CD4-positive, alpha-beta T cell treated with Interleukin-17A for 1 hour (primary cell): ENCODE measurements at places on chromosomes 5 and 9.

DNA sequence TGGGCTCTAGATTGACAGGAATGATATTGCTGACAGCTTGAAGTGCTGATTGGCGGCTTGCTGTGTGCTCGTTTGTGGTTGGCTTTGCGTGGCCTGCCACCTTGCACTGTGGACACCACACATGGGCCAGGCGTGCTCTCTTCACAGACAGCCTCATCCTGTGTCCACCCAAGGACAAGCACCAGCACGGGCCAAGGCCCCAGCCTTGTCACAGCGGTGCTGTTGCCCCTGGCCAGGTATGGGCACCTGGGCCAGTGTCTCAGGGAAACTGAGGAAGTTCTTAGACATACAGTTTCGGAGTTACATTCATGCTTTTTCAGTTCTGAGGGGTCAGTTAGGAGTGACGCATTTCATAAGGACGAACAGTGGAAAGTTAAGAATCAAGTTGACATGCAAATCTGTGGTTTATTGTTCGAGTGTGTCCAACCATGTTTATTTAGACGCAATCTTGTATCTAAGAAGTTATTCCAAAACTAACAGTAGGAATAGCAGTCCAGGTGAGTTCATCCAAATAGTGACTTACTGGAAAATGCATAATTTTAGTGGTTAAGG is 125.9 kb downstream of the EHMT1 start:
- no peak for DNase-seq

- DNase-seq, result no peak
Observed at GRCh38 chr5:135615581-135616260, 36.9 kb upstream of the CXCL14 start.

- DNase-seq, result no peak
Observed at GRCh38 chr9:127493592-127494303, 42.4 kb downstream of the LRSAM1 start.

GRCh38 chr9:34252670-34253459 is 74.0 kb downstream of the UBAP1 start:
- DNase-seq, result peak; percentile 75

GRCh38 chr9:23567516-23568165 is 258.4 kb downstream of the ELAVL2 start:
- no peak for DNase-seq

DNA sequence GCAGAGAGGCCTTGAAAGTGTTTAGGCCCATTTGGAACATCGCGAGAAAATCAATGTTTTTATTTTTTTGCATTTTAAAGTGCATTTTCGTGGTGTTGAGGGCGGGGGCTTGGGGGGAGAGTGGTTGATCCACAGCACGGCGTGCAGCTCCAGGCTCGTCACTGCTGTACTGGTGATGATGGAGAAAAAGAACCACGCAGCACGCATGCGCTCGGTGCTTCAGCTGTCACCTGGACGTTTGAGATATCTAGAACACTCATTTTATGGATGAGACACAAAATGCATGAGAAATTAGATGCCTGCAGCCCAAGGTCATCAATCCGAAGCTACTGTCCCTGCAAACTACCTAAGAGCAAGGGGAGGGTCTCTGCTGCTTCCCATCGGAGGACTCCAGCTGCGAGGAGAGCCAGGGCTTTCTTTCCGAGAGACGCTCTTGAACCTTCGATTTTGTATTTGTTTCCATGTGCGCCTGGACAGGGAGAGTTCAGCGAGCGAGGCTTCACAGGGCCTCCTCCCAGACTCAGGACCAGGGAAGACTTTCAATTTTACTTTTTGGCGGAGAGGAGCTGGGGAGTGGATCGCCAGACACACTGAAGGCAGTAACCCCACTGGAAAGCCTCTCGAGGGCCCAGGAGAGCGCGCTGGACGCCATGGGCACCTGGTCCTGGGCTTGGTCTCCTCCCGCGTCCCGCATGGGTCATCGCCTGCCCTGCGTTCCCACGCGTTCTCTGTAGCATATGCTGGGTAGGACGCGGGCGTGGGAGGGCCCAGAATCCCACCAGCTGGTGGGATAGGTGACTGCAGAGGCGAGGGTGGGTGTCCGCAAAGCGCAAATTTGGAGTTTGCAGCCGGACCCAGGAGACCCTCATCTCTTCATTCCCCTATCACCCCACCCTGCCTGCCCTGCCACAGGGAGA is 2.5 kb downstream of the DMRT2 start:
- no peak for DNase-seq

- no peak for DNase-seq
Observed at GRCh38 chr5:57734296-57734695, 251.7 kb upstream of the ACTBL2 start.

GRCh38 chr5:124262470-124262869 is 484.0 kb downstream of the ZNF608 start:
- no peak for DNase-seq

- DNase-seq, result no peak
Observed at GRCh38 chr5:54309276-54309675, 1.1 kb downstream of the ARL15 start.

DNA sequence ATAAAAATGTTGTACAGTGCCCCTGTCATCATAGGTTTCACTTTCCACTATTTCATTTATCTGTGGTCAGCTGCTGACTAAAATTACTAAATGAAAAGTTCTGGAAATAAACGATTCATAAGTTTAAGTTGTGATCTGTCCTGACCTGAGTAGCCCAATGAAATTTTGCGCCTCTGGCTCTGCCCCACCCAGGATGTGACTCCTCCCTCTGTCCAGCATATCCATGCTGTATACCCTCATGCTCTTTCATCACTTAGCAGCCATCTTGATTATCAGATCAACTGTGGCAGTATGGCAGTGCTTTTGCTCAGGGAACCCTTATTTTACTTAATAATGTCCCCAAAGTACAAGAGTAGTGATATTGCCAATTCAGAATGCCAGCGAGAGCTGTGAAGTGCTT is 97.3 kb downstream of the STARD4 start:
- no peak for DNase-seq

DNA sequence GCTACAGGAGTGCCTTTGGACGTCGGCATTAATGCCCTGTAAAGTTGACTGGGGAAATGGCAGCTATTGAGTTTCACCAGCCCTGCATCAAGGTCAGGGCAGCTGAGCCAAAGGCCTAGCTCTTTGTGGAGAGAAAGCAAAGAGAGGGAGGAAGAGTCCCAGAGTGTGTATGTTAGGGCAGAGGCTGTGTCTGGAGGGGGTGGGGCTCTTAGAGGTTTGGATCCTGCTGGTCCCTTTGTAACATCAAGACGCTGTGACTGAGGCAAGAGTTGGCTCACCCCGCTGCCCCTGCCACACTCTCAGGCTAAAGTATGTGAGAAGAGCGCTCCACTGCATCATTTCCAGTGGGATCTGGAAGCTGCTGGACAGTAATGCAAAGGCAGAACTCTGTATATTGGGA is 34.3 kb downstream of the TMOD1 start:
- no peak for DNase-seq

- no peak for DNase-seq
Observed at GRCh38 chr5:14156650-14157492, 13.7 kb downstream of the TRIO start.

GRCh38 chr9:75866273-75866871 is 24.1 kb upstream of the PCSK5 start:
- DNase-seq, result peak; percentile 56

DNA sequence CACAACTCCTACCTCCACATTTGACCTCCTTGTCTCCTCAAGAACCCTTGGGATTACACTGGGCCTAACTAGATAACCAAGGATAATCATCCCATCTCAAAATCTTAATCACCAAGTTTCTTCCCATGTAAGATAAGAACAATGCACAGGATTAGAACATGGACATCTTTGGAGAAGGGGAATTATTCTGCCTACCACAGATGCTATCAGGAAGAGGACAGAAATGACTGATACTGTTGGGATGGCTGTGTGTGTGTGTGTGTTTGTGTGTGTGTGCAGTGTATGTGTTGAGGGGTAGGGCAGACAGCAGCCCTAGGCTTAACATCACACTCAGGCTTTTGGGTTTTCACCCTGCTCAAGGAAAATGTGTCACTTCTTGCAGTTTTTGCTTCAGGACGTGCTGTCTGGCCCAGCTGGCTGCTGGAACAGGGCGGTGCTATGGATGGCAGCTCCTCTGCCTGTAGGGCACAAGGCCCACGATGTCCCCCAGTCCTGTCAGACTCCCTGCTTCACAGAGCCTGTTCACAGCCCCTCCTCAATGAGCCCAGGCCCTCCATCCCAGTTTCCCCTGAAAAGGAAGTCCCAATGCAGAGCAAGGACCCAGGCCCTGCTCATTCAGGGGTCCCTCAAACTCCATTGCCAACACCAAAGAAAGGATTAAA is 7.7 kb downstream of the CA9 start:
- no peak for DNase-seq

DNA sequence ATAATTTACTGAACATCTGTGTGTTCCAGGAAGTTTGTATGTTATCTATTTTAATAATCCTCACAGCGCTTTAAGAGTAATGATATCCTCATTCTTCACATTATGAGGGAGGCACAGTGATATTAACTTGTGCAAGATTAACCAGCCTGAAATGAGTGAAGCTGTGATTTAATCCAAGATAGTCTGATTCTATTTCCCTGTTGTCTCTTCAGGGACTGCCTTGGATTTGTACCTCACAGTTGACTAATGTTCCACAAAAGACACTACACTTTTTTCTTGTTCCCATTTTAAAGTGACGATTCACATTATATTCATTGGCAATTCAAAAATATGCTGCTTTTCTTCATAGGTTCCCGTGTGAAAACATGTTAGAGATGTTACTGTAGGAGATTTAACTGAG is 125.3 kb upstream of the GNA14 start:
- DNase-seq, result no peak

- no peak for DNase-seq
Observed at GRCh38 chr5:150317048-150318003, 14.6 kb upstream of the ARSI start.

DNA sequence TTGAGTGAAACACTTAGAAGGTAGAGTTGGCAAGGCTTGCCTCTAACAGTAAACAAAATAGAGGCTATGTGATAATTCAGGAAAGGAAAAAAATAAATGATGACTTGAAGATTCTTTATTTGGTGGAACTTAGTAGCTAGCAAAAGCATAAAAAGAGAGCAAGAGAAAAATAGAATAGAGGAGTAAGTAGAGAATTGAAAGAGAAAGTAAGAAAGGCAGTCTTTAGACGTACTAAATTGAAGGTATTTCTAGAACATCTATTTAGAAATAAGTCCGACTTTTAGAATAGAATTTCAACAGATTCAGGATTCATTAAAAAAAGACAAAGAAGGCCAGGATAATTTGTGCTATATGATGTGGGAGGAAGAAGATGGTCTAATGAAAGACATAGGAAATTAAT is 128.1 kb upstream of the MINAR2 start:
- no peak for DNase-seq

DNA sequence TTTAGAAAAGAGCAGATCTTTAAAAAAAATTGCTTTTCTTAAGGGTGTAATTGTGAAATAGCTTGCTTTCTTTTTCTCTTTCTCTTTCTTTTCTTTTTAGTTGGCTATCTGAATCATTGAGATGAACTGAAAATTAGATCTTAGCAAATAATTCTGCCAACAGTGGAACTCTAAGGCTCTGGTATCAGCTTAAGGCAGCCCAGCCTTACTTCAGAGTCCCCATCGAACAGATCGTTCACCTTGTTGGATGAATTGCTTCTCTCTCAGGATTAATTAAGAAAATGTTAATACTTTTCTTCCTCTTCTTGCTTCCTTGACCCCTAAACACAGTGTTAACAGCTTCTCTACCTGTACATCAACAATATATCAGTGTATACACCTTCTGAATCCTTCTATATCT is 92.1 kb downstream of the ZCCHC7 start:
- no peak for DNase-seq

DNA sequence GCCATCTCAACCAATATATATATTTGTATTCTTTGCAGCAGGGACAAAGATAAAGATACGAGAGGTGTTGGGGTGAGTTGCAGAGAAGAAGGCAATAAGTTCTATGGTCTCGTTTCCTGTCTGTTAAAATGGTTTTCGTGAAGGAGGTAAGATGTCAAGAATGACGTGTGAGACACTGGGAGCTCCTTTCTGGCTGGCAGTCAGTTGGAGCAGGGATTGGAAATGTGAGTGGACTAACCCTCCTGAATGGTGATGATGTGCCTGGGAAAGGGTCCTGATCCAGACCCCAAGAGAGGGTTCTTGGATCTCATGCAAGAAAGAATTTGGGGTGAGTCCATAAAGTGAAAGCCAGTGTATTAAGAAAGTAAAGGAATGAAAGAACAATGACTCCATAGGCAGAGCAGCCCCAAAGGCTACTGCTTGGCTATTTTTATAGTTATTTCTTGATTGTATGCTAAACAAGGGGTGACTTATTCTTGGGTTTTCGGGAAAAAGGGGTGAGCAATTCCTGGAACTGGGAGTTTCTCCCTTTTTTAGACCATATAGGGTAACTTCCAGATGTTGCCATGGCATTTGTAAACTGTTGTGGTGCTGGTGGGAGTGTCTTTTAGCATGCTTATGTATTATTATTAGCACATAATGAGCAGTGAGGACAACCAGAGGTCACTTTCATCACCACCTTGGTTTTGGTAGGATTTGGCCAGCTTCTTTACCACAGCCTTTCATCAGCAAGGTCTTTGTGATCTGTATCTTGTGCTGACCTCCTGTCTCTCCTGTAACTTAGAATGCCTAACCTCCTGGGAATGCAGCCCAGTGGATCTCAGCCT is 53.7 kb downstream of the SPATA31C2 start:
- DNase-seq, result no peak

DNA sequence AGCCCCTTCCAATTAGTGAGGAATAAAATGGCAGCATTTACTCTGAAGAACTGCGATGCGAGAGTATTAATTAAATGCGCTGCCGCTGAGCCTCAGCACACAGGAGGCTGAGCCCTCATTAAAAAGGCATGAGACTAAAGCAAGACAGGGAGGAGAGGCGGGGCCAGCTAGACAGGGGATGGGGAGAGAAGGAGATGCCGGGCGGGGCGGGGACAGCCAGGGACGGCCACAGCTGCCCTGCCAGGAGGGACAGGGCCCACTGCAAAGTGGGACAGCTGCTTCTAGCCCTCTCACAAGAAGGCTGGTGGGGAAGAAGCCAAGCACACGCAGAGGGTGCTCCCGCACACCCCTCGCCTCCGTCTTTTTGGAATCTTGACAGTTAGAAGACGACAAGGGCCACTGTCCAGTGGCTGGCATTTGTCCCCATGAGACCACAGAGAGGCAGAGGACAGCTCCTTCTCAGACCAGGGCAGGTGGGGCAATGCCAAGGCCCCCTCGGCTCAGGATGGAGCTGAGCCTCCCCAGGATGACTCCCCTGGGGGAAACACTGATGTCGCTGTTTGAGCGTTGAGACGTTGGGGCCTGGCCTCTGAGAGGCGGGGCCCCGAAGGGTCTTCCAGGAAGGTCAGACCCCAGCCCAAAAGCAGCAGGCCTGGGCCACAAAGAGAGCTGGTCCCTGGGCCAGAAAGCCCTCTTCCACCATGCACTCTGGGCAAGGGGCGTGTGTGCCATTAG is 26.9 kb downstream of the ADAMTS2 start:
- DNase-seq, result no peak
